ENCODE measurements at places on chromosomes 12 and 14.
A peak's percentile ranks its signal among the peaks of the same experiment; 100 is the strongest.

GRCh38 chr12:48956279-48957140, 777 bp downstream of the ARF3 start:
- DNase-seq: peak; percentile 59

GRCh38 chr14:50475460-50475859, 56.9 kb downstream of the MAP4K5 start:
- DNase-seq: no peak

DNA sequence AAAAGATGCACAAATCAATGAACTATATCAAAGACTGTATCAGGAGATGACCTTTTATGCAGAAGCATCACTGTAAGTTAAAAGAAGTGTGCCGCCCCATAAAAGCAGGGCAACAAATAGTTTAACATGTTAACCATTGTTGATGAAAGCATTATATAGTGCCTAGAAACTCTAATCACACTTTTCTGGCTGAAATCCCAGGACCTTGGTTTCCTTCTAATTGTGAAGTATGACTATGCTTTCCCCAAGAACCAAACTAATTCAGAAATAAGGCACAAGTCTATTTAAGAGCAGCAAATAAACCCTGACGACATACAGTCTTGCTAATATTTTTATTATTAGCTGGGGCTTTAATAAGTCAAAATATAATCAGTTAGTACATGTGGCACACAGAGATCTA, 21.7 kb downstream of the RACGAP1 start:
- DNase-seq: no peak

DNA sequence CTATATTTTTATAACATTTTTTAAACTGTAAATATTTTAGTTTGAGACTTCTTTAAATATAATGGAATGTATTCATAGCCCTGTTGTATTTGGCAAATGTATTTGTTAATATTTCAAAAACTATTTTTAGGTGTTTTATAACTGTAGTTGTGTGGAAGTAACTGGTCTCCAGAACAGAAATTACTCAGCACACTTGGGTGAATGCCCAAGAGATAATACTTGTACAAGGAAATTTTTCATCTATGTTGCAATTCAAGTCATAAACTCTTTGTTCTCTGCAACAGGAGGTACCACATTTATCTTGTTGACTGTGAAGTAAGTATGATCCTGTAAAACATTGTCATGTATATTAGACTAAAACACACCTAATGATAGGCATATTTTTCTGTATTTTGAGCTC, 72.8 kb downstream of the SLCO1B3 start:
- no peak for DNase-seq

DNA sequence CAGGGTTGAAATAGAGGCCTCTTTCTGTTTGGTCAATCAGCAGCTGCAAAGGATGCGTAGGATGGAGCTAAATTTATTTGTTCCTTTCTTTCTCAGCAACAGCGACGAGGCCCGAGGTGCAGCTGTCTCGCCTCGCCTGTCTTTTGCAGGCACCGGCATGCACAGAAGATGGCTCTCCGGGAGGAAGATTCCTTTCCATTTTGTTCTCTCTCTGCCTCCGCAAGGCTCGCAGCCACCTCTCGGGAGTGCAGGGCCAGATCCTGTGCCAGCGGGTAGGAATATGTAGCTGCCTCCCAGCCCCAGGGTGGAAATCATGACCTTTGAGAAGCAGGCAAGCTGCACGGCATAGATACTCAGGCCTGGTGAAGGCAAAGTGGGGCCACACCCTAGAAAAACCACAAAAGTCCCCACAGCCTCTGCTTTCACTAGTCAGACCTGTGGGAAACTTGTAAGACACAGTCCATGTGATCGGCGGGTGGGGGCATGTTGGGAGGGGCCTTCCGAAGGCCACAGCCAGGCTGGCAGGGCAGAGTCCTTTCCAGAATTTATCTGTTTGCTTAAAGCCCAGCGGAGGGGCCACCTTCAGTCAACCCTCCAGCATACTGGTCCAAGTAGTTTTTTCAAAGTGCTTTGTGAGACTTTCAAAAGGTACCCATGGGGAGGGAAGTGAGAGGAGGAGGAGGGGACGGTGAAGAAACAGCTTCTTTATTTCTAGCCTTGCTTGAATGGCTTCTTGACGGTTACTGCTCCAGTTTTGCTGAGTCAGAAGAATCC, at the start of gene MAP1LC3B2:
MAP1LC3B2 (plus strand) TSS at position 220 of the 774 bp plus-strand sequence. CDS start 16,562 bp downstream, outside the sequence.
- DNase-seq: peak; percentile 84

DNA sequence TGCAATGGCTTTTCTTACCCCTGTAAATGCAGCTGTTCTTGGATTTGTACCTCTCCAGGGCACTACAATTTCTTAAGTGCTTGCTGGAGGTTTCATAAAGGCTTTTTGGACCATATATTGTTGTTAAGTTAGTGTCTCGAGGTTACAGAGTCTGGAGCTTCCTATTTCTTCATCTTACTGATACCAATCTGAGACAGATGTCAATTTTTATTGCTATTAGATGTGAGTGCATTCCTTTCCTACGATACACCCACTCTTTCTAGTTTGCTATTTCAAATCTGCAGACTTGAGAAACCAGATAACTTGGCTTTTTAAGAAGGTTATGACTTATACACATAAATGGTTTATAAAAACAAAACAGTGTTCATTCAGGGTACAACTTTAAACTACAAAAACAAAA, 2.1 kb downstream of the NOXRED1 start:
- DNase-seq: no peak

DNA sequence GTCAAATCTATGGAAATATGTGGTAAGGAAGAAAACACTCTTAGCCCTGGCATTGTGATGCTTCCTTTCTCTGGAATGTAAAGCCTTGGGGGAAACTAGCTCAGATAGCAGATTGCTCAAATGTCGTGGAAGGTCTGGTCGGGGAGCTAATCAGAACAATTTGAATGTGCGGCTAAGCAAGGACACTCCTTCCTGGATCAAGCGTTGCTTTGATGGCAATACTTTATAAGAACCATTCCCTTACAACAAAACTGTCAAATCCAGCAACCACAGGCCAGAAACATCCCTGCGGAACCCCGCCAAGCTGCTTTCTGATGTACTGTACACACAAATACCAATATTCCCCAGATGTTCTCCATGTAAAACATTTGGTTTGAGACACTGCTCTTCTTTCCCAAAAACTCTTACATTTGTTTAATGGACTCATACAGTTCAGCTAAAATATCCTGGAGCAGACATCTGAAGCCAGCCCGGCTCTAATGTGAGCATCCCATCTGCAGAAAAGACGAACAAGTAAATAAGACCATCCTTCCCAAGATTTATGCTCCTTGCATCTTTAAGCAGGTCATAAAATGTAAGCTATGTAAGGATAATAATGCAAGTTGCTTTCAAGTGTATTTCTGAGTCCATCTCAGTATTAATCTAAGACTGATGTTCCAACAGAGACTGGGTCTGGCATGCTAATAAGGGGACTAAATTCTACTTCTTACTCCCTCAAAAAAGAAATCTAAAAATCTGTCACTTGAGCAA, 20.2 kb downstream of the NUAK1 start:
- DNase-seq: no peak

DNA sequence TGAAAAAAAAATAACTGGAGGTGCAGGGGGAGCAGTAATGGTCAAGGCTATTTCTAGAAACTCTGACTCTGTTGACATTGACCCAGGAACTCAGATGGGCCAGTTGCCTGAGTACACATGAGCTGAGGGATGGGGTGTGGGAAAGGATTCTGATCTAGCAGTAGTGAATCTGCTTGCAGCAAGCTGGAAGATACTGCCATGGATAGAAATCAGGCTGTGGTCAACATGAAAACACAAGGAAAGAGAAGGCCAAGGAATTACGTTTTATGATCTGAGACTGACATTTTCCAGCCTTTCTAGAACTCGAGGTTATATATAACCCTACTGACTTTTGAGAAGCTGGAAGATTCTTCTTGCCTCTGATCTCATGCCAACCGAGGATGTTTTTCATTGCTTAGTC, 90.0 kb downstream of the ANO6 start:
- DNase-seq: no peak

GRCh38 chr12:89475203-89475990, 49.2 kb downstream of the GALNT4 start:
- no peak for DNase-seq

All from CD4-positive, alpha-beta T cell treated with Interleukin-21 for 1 hour (primary cell).